ENCODE measurements at places on chromosomes 5 and 9.

- DNase-seq: no peak
Observed at GRCh38 chr9:98430535-98431292, 175.3 kb upstream of the TBC1D2 start.

GRCh38 chr9:72880821-72881220, 72.0 kb downstream of the ALDH1A1 start:
- DNase-seq: no peak

GRCh38 chr5:127774221-127774620, 71.0 kb downstream of the CCDC192 start:
- DNase-seq: no peak

DNA sequence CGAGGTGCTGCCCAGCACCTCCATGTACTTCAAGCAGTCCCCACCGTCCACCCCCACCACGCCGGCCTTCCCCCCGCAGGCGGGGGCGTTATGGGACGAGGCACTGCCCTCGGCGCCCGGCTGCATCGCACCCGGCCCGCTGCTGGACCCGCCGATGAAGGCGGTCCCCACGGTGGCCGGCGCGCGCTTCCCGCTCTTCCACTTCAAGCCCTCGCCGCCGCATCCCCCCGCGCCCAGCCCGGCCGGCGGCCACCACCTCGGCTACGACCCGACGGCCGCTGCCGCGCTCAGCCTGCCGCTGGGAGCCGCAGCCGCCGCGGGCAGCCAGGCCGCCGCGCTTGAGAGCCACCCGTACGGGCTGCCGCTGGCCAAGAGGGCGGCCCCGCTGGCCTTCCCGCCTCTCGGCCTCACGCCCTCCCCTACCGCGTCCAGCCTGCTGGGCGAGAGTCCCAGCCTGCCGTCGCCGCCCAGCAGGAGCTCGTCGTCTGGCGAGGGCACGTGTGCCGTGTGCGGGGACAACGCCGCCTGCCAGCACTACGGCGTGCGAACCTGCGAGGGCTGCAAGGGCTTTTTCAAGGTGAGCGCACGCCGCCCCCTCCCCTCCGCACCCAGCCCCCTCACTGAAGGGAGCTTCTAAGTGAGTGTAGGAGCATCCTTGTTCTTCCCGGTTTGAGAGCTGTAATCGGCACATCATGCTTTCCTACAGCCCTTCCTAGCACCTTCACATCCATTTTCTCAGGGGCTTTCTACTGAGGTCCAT, 6.9 kb downstream of the NR4A3 start:
- DNase-seq: no peak

DNA sequence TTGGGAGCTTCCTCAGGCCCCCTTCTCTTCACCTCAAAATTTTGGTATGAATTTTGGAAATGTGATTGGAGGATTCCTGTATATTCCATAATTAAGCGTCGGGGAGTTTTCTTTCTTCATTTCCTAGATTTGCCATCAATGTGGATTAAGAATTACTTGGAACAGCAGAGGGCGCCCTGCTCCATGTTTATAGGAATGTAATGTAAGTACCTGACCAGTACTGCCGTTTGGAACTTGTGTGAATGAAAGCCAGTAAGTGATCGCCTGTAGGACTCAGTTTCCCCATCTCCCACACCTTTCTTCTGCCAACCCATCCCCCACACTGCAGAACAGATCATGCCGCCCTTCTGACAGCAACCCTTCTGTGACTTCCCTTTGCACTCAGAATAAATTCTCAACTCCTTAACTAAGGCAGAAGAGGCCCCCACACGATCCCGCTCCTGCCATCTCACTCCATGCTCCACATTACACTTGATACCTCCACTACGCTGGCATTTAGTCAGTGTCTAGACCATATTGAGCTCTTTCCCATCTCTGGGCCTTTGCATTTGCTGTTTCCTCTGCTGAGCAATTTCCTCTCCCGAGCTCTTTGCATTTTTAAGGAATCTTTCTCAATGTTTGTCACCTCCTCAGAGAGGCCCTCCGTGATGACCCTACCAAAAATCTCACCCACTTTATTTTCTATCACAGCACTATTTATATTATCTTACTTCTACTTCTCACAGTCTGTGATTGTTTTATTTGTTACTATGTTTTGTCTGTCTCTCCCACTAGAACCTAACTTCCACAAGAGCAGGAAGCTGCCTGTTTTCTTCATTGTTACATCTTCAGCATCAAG, 79.5 kb upstream of the HTR4 start:
- DNase-seq: peak; percentile 6

GRCh38 chr9:125434986-125435775, 173.6 kb downstream of the GAPVD1 start:
- no peak for DNase-seq

DNA sequence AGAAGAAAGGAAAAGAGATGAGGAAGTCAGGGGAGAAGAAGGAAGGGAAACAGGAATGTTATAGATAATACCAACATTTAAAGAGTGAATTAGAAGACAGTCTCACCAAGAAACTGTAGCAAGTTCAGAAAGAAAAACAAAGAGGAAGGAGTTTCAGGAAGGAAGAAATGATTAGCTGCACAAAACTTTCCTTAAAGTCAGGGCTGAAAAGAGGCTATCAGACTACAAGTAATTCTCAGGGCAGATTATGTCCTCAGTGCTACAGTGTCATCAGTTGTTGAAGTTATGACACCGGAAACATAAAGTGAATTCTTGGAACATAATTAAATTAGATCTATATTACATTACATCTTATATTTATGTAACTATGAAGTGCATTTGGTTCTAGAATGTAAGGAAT, 226.9 kb downstream of the ARRDC3 start:
- no peak for DNase-seq

- no peak for DNase-seq
Observed at GRCh38 chr9:92564982-92565381, 29.2 kb upstream of the ECM2 start.

GRCh38 chr9:93871286-93871685, 83.9 kb downstream of the BARX1 start:
- DNase-seq: no peak

DNA sequence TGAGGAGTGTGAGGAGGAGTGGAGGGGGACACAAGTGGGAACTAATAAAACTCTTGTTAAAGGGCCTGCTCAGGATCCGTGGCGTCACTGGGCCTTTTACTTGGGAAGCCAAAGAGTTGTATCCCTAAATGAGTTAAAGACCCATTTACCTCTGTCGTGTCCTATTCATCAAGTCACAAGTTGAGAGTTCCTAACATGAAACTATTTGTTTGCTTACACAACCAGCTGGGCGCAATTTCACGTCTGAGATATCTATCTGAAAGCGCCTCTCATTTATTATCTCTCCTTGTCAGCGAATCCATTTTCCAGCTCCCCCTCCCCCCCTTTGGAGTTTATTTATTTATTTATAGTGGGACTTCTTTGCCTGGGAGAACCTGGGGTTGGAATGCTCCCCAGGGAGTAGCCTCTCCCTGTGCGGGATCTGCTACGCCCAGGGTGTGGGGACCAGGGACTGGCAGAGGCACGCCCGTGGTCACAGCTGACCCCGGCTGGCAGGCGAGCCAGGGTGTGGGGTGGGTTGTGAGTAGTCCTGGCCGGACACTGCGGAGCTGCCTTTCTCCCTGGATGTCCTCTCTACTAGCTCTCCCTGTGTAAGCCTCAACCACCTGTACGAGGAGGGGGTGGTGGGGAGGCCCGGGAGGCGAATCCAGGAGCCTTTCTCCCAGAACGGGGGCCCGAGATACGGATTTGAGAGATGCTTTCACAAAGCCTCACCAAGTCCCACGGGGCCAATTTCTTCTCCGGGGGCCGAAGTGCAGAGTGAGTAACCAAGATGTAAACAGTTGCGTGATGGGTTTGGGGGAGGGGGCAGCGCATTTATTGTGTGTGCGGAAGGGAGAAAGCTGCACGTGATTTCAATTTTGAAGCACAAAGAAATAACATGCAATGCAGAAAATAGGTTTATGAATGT, 15.3 kb downstream of the NR2F1 start:
- DNase-seq: no peak

GRCh38 chr5:102867992-102868662, 113.0 kb downstream of the PAM start:
- no peak for DNase-seq

DNA sequence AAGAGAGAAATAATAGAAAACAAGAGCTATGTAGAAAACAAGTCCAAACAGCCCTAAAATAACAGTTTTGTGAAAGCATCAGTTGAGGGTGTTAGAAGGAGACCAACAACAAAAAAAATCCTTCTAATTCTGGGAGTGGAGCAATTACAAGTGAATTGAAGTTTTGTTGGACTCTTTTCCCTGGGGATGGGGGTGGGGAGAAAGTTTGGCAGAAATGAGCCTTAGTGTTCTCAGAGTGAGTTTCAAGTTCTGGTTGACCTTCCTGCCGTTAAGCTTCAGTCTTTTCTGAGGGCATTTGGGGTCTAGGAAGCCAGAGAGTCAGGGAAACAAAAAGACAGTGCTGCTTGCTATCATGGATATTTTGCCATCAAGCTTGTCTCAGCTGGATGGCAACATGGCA, 106.3 kb upstream of the TRIM32 start:
- no peak for DNase-seq

DNA sequence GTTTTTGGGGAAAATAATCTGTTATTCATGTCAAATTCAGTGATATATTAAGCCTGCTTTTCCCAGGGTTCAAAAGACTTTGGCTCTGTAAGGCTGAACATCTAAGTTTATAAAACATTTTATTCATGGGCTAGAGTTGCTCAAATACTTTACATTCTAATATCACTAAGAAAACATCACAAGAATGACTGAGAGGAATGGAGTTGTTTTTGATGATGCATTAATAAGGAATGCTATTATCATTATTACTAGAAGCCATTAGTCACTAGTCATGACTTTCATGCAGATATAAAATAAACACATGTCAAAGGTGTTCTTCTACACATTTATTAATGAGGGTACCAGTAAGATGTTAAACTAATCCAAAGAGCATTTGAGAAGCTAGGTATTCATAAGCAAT, 185.5 kb upstream of the KCNN2 start:
- DNase-seq: peak; percentile 79

DNA sequence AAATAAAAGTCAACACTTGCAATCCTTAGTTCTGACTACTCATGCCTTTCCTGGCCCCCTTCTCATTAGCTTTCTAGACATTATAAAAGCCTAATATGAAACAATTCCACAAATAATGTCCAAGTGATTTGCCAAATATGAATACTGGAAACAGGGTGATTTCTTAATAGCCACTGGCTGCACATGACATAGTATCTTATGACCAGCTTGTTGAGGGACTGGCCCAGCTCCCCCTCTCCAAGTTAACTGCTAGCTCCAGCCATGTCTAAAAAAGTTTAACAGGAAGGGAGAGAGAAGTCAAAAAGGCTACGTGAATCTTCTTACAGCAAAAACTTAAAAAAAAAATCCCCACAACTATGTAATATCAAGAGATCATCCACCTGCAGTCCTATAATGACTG, 1.5 kb downstream of the CERT1 start:
- no peak for DNase-seq

DNA sequence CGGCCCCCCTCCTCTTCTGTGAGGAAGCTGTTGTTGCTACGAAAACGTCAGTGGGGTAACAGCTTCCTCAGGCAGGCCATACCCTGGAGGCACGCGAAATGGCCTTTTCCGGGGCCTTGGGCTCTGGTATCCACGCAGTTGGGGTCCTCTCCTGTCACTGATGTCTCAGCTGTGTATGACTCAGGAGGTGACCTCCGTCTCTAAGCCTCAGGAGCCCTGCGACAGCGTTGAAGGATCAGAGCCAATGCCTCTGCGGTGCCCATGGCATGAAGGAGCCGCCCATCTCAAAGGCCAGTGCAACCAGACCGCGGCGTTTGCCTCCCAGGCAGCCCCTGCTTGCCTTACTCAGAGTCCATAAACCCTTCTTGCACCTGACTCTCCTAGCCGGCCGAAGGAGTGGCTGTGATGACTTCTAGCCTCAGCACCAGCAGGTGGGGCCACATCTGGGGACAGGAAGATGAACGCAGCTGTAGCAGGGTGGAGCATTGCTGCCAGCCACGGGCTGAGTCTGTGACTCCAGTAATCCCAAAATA, 1.0 kb upstream of the MXD3 start:
- no peak for DNase-seq

- DNase-seq: no peak
Observed at GRCh38 chr5:88503041-88503345, 234.3 kb upstream of the TMEM161B start.

DNA sequence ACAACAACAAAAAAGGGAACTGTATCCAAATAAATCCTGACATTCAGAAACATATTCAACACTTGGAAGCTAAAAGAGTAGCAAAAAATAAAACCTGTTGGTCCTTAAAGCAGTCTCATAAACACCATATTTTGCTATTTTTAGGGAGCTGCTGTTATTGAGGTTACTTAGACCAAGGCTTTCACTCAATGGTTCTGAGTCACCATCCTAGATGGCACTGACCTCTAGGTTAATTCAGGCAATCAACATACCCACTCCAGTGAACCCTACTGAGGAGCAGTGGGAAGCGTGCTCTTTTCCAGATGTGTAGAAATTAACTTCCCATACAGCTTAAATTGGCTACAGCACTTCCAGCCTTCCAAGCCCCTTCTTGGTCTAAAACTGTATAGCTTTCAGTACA, 5.2 kb downstream of the GNAQ start:
- DNase-seq: no peak

- DNase-seq: no peak
Observed at GRCh38 chr5:39822020-39822419, 397.2 kb upstream of the DAB2 start.

GRCh38 chr9:38109601-38110000, 40.6 kb upstream of the SHB start:
- DNase-seq: no peak

DNA sequence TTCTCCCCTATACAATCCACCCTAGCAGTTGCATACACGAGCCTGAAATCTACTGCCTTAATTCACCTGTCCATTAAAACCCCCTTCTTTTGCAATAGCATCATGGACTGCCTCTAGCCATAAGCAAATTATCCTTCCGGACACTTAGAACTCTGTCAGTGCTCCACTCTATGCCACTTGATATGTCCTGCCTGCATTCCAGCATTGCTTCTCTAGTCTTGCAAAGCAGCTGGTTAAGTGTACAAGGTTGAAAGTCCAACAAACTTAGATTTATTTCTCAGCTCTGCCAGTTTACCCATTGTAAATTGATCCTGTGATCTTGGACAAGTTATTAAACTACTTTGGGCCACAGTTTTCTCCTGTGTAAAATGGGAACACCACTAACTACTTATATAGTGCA, 197.9 kb downstream of the EPB41L4A start:
- no peak for DNase-seq

DNA sequence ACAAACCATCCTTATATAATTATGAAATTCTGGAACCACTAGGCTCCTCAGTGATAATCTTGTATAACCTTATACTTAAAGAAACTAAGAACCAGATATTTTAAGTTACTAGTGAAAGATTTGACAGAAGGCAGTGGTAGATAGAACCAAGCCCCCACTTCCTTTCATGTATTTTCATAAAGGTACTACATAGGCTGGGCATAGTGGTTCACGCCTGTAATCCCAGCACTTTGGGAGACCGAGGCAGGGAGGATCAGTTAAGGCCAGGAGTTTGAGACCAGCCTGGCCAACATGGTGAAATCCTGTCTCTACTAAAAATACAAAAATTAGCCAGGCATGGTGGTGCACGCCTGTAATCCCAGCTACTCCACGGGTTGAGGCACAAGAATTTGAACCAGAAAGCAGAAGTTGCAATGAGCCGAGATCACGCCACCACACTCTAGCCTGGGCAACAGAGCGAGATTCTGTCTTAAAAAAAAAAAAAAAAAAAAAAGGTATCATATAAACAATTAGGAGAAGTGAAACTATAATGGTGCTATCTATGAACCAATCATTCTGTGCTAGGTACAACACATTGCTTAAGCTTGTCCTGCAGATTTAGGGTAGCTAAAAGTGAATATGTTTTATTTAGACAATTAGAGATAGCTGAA, 27.9 kb upstream of the DTWD2 start:
- DNase-seq: no peak

GRCh38 chr9:16214677-16215352, 655.7 kb downstream of the BNC2 start:
- DNase-seq: no peak

Measured in BJ (cell line).